NB4 (cell line): ENCODE measurements at places on chromosomes 5 and 9.

DNA sequence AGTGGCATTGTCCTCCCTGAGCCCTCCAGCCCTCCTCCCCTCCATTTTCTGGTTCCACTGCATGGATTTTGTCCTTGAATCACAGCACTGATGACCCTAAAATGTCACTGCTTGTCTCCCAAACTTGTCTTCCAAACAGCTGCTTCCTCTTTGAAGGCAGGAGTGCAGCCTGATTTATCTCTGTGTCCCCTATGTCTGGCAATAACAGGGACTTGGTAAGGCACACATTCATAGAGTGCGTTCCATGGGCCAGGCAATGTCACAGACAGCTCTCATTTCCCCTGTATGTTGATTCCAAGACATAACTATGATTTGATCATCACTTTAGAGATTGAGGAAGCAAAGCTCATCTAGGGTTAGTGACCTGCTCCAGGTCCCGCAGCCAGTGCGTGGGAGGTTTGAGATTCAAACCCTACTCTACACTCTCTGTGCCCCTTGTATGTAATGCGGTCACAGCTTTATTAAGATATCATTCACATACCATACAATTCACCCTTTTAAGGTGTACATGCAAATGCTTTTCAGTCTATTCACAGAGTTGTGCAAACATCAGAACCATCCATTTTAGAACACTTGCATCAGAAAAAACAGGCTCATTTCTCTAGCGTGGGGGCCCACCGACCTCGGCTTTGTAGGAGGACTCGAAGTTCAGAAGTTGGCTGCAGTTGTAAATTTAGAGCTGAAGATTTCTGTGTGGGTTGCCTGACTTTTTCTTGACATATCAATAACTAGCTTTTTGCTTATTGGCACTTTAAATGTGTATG, 28.4 kb upstream of the BOD1 start:
- DNase-seq = peak; percentile 23

DNA sequence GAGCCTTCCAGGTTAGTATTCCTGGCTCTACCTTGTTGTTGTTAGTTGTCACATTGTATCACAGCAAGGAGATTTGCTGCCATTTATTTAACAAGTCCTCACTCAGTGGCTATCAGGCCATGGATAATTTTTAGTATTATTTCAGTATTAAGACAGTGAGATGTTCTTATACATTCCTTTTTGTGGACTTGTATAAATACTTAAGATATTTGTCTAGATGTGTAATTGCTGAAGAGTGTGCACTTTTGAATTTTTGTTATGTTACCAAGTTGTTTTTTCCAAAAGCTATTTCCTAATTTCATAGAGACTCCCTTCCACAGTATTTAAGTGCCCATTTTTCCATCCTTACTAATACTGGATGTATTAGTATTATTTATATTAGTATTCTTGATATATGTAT, 22.0 kb downstream of the SLC36A1 start:
- DNase-seq = no peak

DNA sequence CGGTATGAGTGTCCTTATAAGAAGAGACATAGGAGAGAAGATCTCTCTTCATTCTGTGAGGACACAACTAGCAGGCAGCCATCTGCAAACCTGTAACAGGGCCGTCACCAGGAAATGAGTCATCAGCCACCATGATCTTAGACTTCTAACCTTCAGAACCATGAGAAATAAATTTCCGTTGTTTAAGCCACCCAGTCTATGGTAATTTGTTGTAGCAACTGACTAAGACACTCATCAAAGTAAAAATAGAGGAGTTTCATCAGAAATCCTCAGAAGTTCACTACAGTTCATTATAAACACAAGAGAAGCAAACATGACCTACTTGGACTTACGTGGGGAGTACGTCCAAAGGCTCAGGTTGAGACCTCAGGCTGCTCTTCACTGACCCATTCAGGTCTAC, 357.7 kb downstream of the SEMA5A start:
- peak; percentile 69 for DNase-seq

- DNase-seq = no peak
Observed at GRCh38 chr9:83935276-83935935, 14.2 kb upstream of the KIF27 start.

- peak; percentile 56 for DNase-seq
Observed at GRCh38 chr5:10701567-10702039, 59.4 kb downstream of the DAP start.

DNA sequence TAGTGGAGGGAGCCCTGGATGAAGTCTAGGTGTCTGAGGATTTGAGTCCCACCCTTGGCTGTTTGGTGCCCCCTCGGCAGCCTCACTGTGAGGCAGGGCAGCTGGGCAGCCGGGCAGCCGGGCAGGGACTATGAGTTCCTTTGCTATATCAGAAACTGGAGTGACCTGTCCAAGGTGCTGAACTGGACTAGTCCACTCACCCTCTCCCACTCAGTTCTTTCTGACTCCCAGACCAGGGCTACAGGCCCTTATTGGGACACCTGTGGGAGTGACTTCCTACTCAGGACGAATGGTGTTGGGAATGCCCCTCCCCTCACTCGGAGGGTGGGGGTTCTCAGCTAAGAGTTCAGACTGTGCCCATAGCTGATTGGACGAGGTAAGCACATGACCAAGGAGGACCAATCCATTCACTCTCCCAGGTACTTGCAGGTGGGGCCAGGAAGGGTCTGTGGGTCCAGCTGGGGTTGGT, 34.1 kb upstream of the RAPGEF1 start:
- peak; percentile 58 for DNase-seq

GRCh38 chr5:10511741-10512640, 51.9 kb upstream of the ANKRD33B start:
- DNase-seq = no peak

- no peak for DNase-seq
Observed at GRCh38 chr5:93192683-93193082, 388.3 kb downstream of the NR2F1-AS1 start.

GRCh38 chr5:125139590-125139989, 393.2 kb upstream of the ZNF608 start:
- no peak for DNase-seq

DNA sequence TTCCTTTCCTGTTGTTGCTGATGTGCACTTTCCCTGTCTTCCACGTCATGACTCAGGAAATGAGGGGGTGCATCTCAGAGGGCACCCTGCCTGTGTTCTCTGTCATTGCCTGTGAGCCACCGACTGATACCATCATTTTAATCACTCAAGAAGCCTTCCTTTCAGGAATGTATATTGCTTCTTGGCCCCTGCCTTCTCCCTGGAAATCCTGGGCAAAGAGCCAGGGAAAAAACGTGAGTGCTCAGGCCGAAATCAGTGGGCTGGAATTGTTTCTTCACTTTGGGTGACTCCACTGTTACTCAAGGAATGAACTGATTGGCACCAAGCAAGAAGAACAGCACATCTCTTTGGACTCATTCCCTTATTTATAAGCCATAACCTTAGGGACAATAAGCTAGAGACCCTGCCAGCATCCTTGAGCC, 126.1 kb downstream of the SNX18 start:
- DNase-seq = no peak
